Hair follicle dermal papilla cell (primary cell): ENCODE measurements at places on chromosomes 7 and 10. TPM values are rescaled to one million over a fixed set of nuclear protein-coding genes. Genes with fewer than 3 reads are reported as not detected.

SEMA3A gene
- total RNA-seq: 193 and 202 TPM in 2 replicates

NOS3 gene
- total RNA-seq: 1.5 and 3.9 TPM in 2 replicates

CALHM3 gene
- not detected in 2 replicates for total RNA-seq

KIF11 gene
- 4.9 and 5.2 TPM in 2 replicates for total RNA-seq

CLIP2 gene
- 50.5 and 70.6 TPM in 2 replicates for total RNA-seq

FAM25A gene
- not detected in 2 replicates for total RNA-seq

VSTM4 gene
- total RNA-seq: 71.4 and 77.0 TPM in 2 replicates

CYP17A1 gene
- total RNA-seq: 0.16 TPM in 1 of 2 replicates, not detected in the other

CACNB2 gene
- 0.73 and 0.97 TPM in 2 replicates for total RNA-seq

AKR1C1 gene
- 60.7 and 75.3 TPM in 2 replicates for total RNA-seq

CPN1 gene
- total RNA-seq: not detected in 2 replicates

JCAD gene
- 33.9 and 40.7 TPM in 2 replicates for total RNA-seq

CALML3 gene
- total RNA-seq: 0.12 TPM in 1 of 2 replicates, not detected in the other

TSPAN33 gene
- total RNA-seq: 0.73 TPM in 1 of 2 replicates, not detected in the other

KIAA1217 gene
- 12.2 and 18.2 TPM in 2 replicates for total RNA-seq

PRF1 gene
- not detected in 2 replicates for total RNA-seq

FAM200A gene
- total RNA-seq: 4.2 and 5.5 TPM in 2 replicates

ARF5 gene
- total RNA-seq: 124 and 156 TPM in 2 replicates
